ENCODE measurements at places on chromosomes 7 and 10.

- DNase-seq, result no peak
Observed at GRCh38 chr7:24283554-24283896, 465 bp upstream of the NPY start.

- DNase-seq, result no peak
Observed at GRCh38 chr10:62842983-62843382, 26.8 kb upstream of the EGR2 start.

DNA sequence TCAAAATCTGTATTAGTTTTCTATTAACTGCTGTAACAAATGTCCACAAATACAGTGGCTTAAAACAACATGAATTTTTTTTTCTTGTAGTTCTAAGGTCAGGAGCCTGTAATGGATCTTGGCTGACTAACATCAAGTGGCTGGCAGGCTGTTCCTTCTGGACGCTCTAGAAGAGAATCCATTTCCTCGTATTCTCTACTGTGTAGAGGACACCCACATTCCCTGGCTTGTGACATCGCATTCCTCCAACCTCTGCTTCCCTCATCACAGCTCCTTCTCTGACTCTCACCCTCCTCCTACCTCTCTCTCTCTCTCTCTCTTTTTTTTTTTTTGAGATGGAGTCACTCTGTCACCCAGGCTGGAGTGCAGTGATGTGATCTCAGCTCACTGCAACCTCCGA lies 4.8 kb upstream of the CALHM1 start:
- DNase-seq, result no peak

- no peak for DNase-seq
Observed at GRCh38 chr10:74033702-74034101, 35.8 kb downstream of the VCL start.

DNA sequence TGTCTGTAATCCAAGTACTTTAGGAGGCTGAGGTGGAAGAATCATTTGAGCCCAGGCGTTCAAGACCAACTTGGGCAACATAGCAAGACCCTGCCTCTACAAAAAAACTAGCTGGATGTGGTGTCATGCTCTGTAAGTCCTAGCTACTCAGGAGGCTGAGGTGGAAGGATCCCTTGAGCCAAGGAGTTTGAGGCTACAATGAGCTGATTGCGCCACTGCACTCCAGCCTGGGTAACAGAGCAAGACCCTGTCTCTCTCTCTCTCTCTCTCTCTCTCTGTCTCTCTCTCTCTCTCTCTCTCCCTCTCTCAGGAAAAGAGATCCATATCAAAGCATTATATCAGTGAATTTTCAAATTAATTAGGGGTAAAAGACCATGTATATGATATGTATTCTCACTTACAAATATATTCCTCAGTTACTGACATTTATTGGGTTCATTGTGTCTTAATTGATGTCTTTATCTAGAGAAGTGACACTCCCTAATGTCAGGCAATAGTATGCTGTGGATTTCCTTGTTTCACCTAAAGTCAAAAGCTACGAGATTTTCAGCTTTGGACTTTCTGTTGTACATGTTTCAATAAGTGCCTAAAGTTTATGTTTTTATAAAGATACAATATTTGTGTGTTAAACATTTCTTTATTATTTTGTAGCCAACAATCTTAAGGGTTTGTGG lies 76.7 kb downstream of the SHH start:
- DNase-seq, result no peak

DNA sequence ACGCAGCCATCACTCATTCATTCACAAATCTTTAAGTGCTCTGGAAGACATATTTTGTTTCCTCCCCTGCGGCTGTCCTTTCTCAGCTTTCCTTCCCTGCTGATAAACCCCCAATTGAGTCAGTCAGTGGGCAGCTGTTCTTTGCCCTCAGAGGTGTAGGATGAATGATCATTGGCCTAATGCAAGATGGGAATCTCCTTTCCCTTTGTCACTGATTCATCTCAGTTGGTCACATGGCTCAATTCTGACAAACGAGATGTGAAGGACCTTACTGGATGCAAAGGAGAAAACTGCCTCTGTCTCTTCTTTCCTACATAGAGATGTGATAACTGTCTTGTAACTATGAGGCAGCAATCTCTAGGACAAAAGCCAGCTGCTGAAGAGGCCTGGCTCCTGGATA lies 44.6 kb downstream of the COL28A1 start:
- no peak for DNase-seq

DNA sequence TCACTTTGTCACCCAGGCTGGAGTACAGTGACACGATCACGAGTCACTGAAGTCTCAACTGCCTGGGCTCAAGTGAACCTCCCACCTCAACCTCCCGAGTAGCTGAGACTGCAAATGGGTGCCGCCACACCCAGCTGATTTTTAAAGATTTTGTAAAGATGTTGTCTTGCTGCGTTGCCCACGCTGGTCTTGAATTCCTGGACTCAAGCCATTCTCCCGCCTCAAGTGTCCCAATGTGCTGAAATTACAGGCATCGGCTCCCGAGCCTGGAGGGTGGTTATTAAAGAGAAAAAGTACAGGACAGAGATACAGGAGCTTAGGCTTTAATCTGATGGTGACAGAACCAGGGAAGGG lies 55.1 kb downstream of the KCTD7 start:
- DNase-seq, result no peak

DNA sequence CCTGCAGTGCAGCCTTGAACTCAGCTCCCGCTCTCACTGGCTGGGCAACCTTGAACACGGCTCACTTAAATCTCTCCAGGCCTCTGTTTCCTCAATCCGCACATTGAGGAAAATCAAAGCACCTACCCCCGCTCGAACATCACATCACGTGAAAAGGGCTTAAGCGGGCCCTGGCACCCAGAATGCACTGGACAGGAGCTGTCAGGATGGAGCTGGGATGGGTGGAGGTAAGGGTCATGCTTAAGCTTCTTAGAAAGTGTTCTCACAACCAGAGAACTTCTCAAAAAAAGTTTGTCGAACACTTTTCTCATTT lies 55.7 kb upstream of the MGMT start:
- no peak for DNase-seq

DNA sequence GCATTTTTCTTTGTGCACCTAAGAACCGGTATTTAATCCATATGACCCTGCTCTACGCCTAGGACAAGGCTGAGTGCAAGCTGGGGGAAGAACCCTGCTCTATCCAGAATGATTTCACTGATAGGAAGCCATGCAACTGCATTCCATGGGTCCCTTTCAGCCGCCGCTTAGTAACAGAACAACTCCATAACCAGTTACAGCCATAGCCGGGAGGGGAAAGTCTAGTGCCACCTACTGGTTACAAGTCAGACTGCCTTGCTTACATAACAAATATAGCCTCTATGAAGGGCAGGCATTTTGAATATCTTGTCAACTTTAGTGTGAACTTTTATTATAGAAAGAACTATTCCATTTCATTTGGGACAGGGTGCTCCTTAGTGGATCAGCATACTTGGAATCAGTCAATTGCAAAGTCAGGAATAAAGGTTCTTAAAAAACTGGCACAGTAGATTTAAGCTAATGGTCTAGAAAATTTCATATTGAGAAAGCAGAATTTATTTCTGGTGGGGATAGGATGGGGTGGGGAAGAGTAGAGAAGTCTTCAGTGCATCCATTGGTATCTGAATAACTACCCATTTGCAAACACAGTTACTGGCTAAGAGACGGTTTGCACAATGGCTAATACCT lies 521.7 kb downstream of the ADRA2A start:
- DNase-seq, result no peak

All from stimulated activated CD8-positive, alpha-beta memory T cell treated with anti-CD3 and anti-CD28 coated beads, Interleukin-15, amount 100 ng/mL, for 4 hours (primary cell).